Stimulated activated naive B cell treated with anti-CD40 and anti-IgM and Interleukin-4, amounts not matched to agents 10 μg/mL and 1 μg/mL and 100 μg/mL, for 72 hours (primary cell): ENCODE measurements at places on chromosomes 16 and 17.

GRCh38 chr16:4006397-4006999 is 109.7 kb downstream of the ADCY9 start:
- DNase-seq: no peak

GRCh38 chr16:19835968-19836421 is 48.7 kb downstream of the GPRC5B start:
- no peak for DNase-seq

DNA sequence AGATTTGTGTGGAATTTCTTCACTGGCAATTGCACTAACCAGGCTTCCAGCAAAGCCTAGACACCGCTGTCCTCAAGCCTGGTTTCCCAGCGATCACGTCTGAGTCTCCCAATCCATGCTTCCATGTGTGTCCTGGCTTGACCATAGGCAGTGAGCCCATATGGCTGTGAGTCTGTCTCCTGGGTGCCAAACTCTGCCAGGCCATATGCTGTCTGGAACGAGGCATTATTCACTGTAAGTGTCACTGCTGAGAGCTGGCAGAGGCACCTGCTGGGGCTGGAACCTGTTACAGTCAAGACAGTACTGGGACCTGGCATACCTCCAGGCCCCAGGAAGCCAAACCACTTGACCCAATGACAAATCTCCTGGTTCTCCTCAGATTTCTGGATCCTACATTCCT is 60.4 kb downstream of the HS3ST2 start:
- DNase-seq: no peak

DNA sequence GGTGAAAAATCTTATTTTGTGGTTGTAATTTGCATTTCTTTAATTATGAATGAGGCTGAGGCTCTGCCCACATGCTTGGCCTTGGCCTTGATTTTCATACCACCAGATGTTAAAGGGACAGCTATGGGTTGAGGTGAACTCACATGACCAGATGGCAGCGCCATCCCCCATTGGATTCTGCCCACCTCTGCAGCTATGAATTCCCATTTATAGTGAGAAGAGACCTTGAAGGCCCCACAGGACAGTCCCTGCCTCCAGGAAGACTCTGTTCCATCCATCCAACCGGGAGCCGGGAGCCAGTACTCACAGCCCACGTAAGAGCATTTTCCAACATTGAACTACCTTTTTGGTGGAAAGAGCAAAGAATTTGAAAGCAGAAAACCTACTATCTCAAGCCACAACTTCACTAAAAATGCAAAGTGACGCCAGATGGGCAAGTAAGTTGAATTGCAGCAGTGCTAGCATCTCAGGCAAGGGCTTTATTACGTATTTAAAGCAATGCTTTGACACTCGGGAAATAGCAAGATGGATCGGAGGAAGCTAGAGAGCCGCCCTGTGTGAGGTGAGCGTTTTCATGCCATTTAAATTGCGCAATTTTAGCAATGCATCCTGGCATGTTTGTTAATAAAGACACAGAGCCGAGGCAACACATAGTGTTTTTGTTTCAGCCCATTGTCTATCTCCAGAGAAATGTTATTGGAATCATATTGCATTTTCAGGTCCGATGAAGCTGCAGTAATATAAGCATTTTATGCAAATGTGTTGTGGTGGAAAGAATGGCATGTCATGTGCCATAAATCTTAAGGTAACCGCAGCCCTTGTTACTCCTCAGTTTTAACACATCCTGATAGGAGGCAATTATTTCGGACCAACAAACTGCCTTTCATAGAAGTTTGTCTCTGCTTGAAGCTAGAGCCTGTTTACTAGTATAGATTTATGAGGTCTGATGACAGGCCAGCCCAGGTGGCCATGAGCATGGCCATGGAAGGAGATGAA is 273.4 kb upstream of the TNRC6C start:
- DNase-seq: no peak

GRCh38 chr16:85051067-85051581 is 23.5 kb downstream of the KIAA0513 start:
- no peak for DNase-seq

DNA sequence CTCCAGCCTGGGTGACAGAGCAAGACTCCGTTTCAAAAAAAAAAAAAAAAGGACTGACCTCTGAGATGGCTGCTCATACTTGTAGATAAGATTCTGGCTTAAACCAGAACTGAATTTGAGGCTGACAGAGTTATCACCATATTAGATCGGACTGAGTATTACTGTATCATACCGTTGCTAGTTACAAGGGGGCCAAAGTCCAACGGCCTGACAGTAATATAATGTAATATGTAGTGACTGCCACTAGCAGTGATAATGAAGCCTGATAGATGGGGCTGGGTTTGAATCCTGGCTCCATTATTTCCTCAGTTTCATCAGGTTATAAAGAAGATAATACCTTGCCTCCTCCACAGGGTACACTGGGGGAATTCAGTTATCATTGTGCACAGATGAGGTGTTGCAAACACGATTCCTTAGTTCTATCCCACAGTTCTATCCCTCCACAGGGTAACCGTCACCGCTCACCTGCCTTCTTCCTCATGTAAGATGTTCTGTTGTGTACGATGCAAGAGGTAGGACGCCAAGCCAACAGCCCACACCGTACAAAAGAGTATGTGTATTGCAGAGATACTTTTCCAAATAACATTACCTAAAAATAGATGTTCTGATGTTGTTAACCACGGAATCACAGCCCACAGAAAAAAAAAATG is 5.2 kb downstream of the TMEM220 start:
- no peak for DNase-seq

- no peak for DNase-seq
Measured at GRCh38 chr16:49918257-49918656, 62.3 kb upstream of the ZNF423 start.

DNA sequence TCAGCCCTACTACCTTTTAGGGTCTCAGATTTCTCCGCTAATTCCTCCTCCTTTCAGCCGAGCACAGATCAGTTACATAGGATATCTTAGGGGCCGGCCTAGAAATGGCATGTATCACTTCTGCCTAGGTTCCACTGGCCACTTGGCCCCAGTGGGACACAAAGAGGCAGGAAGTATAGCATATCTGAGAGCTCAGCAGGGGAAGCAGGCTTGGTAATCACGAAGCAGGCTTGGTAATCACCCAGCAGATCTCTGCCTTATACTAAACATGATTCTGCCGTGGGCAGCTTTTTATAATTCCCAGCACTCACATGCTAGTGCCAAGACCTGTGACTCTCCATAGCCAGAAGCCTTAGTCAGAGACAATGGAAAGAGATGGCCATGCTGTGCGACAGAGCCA is 59.6 kb upstream of the CACNG5 start:
- DNase-seq: no peak

GRCh38 chr17:33925649-33926048 is 329.4 kb upstream of the CCL2 start:
- no peak for DNase-seq

GRCh38 chr17:44589316-44590071 is 32.2 kb downstream of the FZD2 start:
- no peak for DNase-seq

DNA sequence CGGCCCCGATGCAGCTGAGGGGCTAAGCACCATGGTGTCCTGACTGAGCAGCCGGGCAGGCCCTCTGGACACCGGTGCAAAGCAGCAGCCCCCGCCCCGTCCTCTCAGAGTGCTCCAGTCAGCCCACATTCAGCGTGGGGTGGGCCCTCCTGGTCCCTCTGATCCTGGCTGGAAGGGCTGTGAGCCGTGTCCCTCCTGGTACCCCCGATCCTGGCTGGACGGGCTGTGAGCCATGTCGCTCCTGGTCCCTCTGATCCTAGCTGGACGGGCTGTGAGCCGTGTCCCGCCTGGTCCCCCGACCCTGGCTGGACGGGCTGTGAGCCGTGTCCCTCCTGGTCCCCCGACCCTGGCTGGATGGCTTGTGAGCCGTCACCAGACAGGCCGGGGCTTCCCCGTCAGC is 26.9 kb upstream of the ACSF3 start:
- DNase-seq: no peak

GRCh38 chr17:80621997-80622357 is 77.3 kb downstream of the RPTOR start:
- DNase-seq: no peak

GRCh38 chr16:89972244-89973234 is 24.0 kb downstream of the DEF8 start:
- DNase-seq: peak; percentile 87

- no peak for DNase-seq
Measured at GRCh38 chr16:4588386-4588785, 26.3 kb downstream of the UBALD1 start.

- no peak for DNase-seq
Measured at GRCh38 chr17:48282303-48282702, 147.7 kb downstream of the SKAP1 start.

DNA sequence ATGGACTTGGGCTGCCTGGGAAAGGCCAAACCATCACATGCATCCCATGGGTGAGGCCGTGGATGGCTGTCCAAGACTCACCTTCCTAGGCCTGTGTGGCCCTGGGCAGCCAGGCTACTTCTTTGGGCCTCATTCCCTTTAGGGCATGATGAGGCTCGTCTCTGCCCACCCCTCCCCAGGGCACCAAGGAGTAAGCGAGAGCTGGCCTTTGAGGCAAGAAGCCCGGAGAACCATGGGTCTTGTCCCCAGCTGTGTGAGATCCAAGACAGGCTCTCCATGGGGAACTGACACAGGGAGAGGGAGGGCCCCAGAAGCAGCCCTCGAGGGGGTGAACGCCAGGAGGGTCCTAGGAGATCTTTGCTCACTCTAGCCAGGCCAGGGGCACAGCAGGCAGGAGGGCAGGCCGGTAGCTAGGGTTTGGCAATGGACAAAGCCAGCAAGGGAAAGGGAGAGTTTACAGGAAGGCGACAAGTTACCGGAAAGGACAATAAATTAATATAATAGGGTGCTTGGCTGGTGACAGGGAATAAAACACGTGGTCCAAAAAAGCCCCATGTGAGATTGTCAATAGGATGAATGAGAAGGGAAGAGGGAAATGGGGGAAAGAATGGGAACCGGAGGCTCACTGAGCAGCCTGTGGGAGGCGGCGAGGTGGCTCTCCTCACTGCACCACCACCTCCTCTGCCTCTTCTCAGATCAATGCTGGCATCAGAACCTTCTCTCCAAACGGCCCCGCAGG is 119.1 kb downstream of the SDK2 start:
- no peak for DNase-seq

GRCh38 chr17:64107500-64108236 is 22.3 kb downstream of the ERN1 start:
- no peak for DNase-seq

GRCh38 chr17:2478458-2478857 is 33.2 kb downstream of the METTL16 start:
- no peak for DNase-seq

- DNase-seq: no peak
Measured at GRCh38 chr17:47208744-47209488, at the start of gene MYL4. MYL4 (plus strand) TSS chr17:47209348; CDS start chr17:47209423, 75 bp downstream.

- DNase-seq: no peak
Measured at GRCh38 chr16:79402920-79403319, 197.6 kb downstream of the MAF start.

- no peak for DNase-seq
Measured at GRCh38 chr17:50149417-50150353, 792 bp downstream of the PPP1R9B start.

DNA sequence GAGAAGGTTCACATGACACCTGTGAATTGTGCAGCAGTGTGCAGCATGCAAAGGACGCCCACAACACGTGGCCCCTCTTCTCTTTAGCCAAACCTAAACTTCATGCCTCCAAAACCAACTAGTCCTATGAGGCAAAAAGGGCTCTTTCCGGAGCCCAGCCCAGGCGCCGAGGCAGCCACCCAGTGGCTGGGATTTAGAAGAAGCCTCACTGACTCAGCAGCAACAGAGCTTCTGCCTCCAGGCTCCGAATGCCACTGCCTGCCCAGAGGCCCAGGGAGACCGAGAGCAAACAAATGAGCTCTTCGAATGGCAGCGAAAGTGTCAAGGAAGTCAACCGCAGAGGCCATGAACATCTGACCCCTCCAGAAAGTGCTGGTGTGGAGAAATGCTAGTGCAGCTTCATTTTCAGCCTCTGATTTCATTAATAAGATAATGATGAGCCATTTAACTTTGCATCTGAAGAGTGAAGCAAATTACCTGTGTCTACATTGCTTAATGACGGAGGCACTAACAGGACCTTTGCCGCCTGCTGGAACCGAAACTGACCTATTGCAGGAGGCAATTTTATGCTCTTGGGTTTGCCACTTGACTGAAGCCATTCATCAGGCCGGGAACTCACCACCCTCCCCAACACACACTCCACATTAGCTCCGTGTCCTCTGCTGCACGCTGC is 157.7 kb upstream of the RPL38 start:
- DNase-seq: no peak
